Natural killer cell (primary cell): ENCODE measurements at places on chromosomes 2 and 18.
A peak's percentile ranks its signal among the peaks of the same experiment; 100 is the strongest.

DNA sequence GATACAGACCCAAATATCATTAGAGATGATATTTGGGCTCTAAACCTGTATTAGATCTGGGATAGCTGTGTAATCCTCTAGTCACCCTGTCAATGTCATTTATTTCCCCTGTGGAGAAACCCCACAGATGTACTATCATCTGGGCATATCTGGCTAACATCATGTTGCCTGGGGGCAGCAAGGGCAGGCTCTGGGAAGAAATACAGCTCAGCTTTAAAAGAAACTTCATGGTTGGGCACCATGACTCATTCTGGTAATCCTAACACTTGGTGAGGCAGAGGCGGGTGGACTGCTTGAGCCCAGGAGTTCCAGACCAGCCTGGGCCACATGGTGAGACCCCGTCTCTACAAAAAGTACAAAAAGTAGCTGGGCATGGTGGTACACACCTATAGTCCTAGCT lies 282.5 kb downstream of the SLC8A1 start:
- DNase-seq: no peak

GRCh38 chr2:215606219-215606618 lies 170.4 kb upstream of the FN1 start:
- DNase-seq: no peak

DNA sequence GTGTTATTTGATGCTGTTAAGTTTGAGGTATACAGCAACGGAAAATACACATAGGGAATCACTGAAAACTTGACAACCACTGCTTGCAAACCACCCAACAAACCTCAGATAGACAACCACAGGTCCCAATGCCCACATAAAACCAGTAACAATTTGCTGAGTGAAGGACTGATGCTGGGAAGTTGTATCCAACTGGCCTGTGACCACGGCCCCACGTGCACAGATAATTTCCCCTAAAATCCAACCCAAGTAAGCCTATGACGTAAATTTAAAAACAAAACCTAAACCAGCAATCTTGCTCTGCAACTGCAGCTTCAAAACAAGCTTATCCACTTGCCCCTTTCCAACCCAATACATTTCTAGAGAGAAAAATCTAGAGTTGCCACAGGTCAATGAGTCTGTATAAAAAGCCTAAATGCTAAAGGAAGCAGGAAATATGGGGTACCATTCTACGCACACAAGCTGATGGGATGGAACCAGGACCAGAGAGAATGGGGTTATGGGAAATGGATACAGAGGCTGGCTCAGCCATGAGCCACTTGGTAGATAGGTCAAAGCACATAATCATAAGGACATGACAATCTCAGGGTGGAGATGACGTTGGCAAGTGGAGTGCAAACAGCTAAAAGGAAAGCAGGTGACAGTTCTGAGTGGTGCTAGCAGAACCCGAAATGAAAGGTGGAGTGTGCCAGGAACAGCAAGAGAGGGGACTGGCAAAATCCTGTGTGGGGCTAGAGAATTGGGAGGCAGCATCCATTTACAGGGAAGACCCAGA lies 27.8 kb upstream of the CREB1 start:
- DNase-seq: no peak

- DNase-seq: no peak
Measured at GRCh38 chr2:23826771-23827170, 100.2 kb downstream of the ATAD2B start.

DNA sequence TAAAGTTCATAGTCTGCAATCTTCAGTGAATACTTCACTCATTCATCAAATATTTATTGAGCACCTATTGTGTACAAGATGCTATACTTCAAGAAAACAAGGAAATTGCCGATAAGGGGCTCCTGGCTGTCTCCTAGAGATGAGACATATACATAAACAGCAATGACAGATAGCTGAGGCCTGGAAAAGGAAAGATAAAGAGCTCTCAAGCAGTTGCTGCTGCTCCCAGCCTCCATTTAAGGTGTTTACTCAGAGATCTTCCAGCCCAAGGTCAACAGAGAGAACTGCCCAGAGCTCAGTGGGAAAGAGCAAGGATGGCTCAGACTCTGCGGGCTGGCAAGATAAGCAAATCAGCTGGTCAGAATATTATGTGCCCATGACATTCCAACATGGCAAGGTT lies 3.3 kb upstream of the SLC14A2 start:
- no peak for DNase-seq

GRCh38 chr2:130796290-130796689 lies 40.4 kb upstream of the ARHGEF4 start:
- peak; percentile 71 for DNase-seq

DNA sequence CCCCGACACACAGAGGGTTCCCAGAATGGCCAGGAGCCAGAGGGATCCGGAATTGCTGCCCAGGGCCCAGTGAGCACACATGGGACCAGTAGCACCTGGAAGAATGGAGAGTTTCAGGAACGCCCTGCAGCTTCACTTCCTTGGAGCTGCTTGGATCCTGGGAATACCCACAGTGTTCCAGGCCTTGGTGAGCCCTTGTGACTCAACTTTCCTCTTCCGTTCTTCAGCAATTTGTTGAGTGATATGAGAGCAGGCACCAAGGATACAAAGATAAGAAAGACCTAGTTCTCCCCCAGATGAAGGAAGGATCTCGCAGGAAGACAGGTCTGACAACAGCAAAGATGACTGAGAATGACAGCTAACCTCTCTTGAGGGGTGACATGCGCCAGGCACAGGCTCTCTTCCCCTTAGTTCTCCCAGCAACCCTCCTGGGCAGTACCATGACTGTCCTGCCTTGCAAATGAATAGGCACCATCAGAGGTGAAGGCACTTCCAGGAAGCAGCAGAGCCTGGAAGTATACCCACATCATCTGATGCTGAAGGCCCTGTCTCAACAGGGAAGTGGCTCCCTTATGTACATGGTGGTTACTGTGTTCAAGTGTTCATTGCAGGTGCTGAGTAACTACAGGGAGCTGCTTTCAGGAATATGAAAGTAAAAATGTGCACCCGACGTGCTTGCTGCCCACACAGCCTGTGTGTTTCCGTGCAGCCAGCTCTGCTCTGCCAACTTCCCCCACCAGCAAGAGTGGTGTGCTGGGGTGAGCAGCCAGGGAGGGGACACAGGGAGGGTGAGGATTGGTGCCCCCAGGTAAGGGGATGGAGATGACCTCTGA lies 116.2 kb downstream of the STPG4 start:
- peak; percentile 20 for DNase-seq

DNA sequence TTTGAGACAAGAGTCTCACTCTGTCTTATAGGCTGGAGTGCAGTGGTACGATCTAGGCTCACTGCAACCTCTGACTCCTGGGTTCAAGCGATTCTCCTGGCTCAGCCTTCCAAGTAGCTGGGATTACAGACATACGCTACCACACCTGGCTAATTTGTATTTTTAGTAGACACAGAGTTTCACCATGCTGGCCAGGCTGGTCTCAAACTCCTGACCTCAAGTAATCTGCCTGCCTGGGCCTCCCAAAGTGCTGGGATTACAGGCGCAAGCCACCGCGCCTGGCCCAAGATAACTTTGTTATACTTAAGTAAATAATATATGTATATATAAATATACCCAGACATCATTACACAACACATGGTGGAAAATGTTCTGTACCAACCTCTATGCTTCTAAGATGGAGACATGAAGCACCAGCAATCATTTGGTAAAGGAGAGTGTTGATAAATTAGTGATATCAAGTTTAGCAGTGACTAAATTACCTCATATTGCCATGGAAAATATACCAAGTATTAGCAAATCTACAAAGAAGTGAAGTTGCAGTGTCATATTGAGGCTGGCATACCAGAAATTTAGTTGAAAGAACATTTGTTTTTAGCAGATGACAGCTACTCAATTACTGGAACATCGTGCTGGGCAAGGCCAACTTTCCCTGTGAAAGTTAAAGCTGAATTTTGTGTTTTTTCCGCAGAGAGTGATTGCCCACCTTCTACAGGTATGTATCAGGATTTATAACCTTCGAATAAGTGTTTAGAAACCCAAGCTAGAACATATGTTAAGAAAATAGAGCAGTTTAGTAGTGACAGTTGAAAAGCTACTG lies 177.7 kb downstream of the MYCN start:
- no peak for DNase-seq

DNA sequence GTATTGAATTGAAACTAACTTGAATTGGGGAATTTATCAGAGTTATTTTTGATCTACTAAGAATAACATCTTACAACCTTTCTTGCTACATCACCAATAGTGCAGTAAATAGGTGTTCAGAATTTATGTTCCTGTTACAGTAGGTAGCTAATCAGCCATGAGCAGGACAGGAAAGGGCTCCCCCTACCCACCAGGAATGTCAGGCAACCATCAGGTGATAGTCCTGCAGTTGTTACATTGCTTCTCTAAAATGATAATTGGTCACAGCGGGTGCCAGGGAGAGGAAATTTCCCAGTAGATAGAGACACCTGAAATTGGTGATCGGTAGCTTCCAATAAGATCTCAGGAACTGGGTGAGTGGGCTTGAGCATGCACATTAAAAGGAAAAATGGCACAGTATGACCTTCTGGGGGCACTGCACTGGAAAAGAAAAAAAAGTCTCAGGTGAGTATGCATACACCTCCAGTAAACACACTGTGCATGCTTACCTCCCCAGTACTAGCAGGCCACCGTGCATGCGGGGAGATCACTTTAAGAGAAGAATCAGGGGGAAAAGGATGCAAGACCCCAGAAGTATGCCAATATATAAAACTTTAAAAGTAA lies 1092.0 kb upstream of the LRRTM1 start:
- no peak for DNase-seq

- no peak for DNase-seq
Measured at GRCh38 chr2:119416299-119416923, 15.2 kb upstream of the TMEM37 start.

GRCh38 chr2:118255301-118255700 lies 167.0 kb downstream of the INSIG2 start:
- DNase-seq: no peak

DNA sequence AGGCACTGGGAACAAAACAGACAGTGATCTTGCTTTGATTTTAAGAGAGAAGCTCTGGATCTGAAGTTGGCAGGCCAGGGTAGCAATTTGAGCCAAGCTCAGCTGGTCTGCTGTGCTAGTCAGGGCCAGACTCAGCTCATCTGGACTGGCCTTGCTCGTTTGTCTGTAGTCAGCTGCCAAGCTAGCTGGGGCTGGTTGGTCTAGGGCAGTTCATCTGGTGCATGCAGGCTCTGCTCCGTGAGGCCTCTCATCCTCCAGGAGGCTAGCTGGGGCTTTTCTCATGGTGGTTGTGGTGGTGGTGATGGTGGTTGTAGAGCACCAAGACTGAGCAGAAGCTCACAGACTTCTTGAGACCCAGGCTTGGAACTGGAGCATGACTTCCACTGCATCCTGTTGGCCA lies 10.3 kb downstream of the FBLN7 start:
- DNase-seq: no peak

DNA sequence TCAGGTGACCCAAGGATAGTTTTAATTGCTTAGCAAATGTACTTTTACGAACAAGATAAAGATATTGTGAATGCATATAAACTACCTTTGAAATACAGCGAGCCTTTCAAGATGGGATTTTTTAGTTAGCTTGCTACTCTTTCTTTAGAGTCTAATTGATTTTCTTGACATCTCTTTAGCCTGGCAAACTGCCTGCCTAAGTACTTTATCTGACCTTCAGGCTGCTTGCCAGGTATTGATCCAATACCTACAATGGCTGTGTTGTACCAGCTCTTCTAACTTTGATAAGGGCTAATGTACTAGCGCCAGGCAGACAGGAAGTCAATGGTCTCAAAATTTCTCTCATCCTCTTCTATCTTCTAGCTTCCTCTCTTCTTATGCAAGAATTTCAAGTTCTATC lies 414.4 kb upstream of the ACVR2A start:
- DNase-seq: no peak
